ENCODE measurements at places on chromosomes 1 and 21.
A peak's percentile ranks its signal among the peaks of the same experiment; 100 is the strongest.

DNA sequence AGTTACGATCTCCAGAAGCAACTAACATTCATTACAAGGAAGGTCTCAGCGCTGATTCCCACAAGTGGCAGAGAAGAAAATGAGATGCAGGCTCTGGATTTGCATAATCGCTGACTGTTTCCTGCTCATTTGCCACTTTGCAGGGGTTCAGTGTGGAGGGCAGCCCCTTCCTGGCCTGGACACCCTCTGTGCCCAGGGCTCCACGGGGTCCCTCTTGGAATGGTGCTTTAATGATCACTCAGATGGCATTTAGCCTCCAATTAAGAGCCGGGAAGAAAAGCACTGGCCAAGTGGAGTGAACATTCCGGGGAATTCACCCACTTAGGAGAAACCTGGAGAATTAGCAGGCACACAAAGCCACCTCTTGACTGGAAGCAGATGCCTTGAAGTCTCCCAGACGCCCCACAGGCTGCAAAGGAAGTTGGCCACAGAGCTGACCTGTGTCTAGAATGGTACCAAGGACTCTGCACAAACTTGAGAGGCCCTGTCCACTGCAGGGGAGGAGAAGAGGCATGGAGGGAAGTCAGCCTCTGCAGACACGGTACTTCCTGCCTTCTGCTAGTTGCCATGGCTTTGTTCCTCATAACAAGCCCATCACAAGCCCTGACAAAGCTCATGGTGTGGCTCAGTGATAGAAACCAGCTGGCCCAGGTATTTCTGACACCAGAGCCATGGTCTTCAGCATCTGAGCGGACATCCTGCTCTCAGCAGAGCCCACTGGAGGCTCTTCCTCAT, 157.2 kb downstream of the KAZN start:
- no peak for DNase-seq

GRCh38 chr1:233695901-233696300, 82.0 kb downstream of the KCNK1 start:
- no peak for DNase-seq

- no peak for DNase-seq
These were observed 25.5 kb downstream of the C1orf198 start for GRCh38 chr1:230842801-230843200.

DNA sequence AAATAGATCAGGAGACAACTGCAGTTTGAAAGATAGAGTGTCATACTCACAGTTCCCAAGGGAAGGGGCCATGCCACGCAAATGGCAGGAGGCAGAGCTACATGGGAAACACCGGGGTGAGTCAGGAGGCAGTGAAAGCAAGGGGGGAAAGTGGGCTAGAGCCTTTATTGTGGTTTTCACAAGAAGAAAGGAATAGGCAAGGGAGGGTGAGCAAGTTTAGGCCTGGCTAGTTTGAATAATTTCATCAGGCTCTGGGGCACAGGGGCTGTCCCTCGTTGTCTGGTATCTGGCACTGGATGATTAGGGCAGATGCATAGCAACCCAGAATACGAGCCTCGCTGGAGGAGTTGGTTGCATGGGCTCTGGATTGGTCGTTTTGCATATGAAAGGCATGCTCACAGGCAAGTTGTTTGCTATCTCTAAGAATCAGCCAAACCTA, 17.0 kb upstream of the ITLN2 start:
- DNase-seq, result no peak

GRCh38 chr1:28173151-28173979, 3.1 kb downstream of the PTAFR start:
- DNase-seq, result no peak

GRCh38 chr21:40901691-40902090, 54.7 kb upstream of the DSCAM start:
- no peak for DNase-seq

- no peak for DNase-seq
These were observed 509 bp downstream of the ADAMTS4 start for GRCh38 chr1:161198194-161198896.

- DNase-seq, result no peak
These were observed 34.9 kb upstream of the SCYL3 start for GRCh38 chr1:169928438-169929209.

GRCh38 chr1:202154766-202155477, 5.5 kb downstream of the PTPN7 start:
- DNase-seq, result no peak

- DNase-seq, result no peak
These were observed 321.7 kb upstream of the PROX1 start for GRCh38 chr1:213666113-213666512.

DNA sequence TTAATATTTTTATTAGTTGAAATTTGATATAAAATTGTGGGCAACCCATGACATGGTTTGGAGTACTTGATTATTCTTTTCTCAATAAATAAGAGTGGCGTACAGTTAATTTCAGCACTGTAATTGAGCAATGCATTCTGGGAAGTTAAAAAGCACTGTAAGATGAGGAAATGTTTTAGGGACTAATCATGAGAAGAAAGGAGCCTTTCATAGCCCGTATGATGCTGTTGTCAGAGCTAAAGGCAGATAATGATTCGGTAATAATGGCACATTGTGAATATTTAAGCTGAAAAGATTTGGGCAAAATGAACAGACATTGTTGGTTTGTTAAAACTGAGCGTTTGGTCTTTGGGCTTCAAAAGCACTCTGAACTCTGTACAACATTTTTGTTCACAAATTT, 139.3 kb downstream of the NFIA start:
- no peak for DNase-seq

DNA sequence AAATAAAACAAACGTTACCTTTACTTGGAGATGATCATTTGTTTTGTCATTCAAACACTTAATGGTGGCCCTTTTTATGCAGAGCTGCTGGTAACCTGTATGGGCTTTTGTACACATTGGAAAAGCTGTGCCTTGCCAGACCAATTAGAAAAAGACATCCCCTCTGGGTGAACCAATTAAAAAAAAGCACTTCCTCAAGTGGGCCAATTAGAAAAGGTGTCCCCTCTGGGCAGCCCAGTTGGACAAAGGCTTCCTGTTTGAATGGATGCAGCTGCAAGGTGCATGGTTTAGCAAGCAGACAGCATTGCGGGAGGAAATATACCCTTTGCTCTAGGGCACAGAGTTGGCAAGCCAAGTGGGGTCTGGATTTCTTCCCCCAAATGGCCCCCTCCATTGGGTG, 21.6 kb downstream of the HUNK start:
- DNase-seq, result no peak

GRCh38 chr1:78419309-78419708, 71.5 kb upstream of the PTGFR start:
- DNase-seq, result no peak

DNA sequence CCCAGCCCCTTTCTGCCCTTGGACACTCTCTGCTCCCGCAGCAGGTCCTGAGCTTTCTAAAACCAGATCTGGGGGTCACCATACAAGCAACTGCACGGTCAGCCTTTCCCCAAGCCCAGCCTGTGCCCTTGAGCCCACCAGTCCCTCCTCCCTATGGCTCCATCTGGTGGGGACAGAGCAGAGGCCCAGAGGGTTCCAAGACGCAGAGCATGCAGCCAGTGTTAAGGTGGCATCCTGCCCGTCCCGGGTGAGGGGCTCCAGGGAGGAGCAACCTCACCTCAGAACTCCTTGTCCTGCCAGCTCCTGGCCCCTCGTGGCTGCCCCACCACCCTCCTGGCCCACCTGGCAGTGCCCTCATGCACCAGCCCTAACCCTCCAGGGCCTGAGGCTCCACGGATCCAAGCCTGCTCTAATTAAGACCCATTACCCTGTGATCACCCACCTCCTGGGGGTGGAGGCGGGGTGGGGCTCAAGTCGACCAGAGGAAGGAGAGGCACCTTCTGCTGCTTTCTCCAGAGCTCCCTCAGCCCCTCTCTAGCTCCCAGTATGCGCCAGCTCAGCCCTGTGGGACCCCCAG, 8.5 kb downstream of the CHD5 start:
- no peak for DNase-seq

GRCh38 chr1:16724718-16725438, 15.4 kb upstream of the RNU1-4 start:
- DNase-seq, result no peak

DNA sequence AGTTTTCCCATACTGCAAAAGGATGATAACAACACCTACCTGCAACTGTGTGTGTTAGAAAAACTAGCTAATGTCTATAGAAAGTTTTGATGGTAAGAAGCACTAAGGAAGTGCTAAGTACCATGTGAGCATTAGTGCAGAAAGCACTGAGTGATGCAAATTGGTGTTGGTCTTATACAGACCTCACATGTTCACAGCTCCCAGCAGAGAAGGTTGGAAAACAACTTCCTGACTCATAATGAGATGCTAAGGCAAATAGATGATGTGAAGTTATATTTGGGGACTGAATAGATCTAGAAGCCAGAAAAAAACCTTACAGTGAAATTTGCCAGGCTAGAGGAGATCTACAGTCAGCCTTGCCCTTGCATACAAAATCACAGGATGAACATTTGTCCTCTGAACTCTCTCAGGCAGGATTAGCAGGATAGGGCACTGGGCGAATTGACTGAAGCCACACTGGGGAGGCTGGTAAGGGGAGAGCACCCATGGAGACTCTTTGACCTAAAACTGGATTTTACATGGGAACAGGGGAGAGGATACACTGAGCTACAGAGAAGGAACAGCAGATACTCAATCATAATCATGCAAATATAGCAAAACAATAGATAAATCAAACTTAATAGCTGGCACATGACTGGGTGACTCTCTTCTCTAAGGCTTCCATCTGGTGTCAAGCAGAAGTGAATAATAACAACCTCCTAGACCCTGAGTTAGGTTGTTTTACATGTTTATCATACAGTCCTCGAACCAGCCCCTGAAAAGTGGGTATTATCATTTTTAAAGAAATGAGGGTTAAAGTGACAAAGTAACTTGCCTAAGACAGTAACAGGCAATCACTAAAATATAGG, 61.3 kb downstream of the ASTN1 start:
- DNase-seq, result no peak

DNA sequence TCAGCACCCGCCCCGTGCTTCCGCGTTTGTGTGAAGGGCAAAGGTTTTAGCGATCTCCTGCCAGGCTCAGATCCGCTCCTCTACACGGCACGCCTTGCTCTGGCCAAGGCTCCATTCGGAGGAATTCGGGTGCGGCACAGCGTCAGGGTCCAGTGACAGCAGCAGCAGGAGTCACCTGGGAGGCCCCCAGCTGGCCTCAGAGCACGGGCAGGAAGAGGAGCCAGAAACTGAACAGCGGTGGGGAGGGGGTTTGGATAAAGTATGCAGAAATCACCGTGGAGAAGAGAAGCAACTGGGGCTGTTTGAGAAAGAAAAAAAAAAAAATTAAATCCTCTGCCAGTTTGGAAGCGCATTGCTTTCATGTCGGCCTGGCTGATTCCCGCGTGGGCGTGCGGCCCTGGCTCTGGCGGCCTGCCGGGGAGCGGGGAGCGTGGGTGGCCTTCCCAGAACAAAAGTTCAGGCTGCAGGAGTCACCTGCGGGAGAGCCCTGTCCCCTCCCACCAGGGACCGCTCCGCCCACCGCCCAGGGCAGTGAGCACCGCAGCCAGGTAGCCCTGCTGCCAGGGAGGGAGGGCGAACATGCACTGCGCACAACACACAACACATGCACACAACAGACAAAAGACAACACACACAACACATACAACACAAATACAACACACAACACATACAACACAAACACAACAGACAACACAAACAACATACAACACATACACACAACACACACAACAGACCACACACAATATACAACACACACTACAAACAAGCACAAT, 107.6 kb downstream of the ETS2 start:
- peak; percentile 57 for DNase-seq

DNA sequence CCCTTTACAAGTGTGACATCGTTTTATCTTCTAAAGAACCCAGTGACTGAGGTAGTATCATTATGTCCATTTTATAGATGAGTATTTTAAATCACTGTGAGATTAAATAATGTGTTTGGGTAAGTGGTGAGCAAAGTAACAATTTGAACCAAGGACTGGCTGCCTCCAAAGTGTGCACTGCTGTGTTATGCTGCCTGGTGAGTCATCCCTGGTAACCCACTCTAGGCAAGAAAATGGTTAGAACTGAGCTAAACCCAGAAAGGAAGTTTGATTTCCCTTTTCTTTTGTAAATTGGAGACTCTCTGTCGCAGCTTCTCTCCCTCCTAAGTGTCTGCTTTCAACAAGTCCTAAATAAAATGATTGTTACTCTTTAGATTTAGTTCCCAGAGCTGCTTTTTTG, 342.8 kb upstream of the KAZN start:
- no peak for DNase-seq

DNA sequence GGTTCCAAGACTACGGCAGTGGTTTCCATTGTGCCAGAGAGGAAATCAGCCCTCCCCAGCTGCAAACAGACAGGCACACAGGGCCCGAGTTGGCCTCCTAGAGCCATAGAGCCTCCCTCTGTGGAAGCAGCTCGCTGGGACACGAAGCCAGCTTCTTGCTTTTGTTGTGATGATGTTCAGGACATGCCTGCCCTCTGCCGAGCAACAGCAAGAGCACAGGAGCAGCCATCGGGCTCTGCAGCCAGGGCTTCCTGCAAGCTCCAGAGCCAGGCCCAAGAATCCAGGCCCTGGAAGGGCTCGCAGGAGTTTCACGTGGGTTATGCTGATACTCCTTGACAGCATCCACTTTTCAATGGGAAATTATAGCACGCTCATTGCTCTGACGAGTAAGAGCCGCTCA, 18.5 kb downstream of the NPHP4 start:
- no peak for DNase-seq

DNA sequence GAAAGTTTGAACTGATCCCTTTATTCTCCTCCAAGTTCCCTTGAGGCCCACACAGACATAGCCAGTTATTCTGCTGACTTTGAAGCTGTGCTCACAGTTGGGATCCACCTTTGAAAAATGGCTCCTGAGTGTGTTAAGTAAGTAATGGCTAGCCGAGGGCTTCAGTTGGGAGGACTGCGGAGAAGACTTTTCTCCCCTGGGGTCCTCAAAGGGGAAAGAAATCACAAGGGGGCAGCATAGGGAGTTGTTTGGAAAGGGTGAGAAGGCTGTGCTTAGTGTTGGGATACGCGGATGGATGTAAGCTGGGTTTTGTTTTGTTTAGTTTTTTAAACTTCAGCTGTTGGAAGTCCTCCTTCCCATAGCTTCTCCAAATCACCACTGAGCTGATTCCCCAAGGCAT, 8.3 kb downstream of the PGM1 start:
- no peak for DNase-seq

GRCh38 chr1:89640440-89640839, 7.5 kb downstream of the LRRC8C start:
- no peak for DNase-seq

GRCh38 chr1:46646844-46647243, 21.3 kb downstream of the ATPAF1 start:
- DNase-seq, result no peak

GRCh38 chr21:21290751-21291150, 292.5 kb downstream of the NCAM2 start:
- DNase-seq, result no peak

GRCh38 chr1:50977575-50978143, 7.6 kb downstream of the CDKN2C start:
- no peak for DNase-seq

All from cortex of kidney (tissue), 1 donor.